Hematopoietic multipotent progenitor cell (in vitro differentiated cells): ENCODE measurements at places on chromosomes 6 and 20. TPM values are rescaled to one million over a fixed set of nuclear protein-coding genes. Genes with fewer than 3 reads are reported as not detected.

NHSL1 gene
- 1.6 TPM for total RNA-seq

WFDC10B gene
- not detected for total RNA-seq

RHAG gene
- total RNA-seq, result 3.5 TPM

GRCh38 chr20:61497029-61497627 lies 245.1 kb downstream of the CDH4 start:
- DNase-seq, result no peak

GRCh38 chr6:148451690-148452089 lies 109.1 kb downstream of the SASH1 start:
- no peak for DNase-seq

DNA sequence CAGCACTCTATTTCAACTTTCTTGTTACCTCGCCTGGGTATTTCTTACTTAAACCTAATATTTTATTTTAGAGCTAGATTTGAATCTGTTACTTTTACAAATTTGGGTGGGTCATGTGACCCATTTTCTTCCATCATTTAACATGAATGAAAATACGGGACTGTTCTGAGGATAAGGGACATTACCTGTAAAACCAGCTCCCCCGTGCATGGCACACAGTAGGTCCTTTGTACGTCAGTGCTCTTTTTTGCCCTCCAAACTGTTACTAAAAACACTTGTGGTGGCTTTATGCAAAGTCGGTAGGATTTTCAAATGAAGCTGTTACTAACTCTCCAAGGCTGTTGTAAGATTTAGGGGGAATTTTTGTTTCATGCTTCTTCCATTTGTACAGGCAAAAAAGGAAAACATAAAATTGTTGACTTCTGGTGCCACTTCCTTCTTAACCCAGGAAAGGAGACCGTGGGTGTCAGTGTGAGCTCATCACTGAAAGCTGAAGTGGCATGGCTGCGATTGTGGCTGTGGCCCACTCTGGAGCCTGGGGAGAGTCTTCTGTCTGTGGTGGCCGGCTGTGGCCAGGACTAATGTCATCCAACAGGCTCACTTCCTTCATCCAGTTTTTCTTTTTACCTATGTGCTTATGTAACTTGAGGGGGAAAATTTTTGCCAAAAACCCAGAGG lies 40.2 kb upstream of the PXDC1 start:
- DNase-seq, result no peak
